Fibroblast of mammary gland (primary cell): ENCODE measurements at places on chromosomes 1 and 21.

GRCh38 chr1:78641558-78641957 is 8.1 kb upstream of the IFI44 start:
- DNase-seq: no peak

DNA sequence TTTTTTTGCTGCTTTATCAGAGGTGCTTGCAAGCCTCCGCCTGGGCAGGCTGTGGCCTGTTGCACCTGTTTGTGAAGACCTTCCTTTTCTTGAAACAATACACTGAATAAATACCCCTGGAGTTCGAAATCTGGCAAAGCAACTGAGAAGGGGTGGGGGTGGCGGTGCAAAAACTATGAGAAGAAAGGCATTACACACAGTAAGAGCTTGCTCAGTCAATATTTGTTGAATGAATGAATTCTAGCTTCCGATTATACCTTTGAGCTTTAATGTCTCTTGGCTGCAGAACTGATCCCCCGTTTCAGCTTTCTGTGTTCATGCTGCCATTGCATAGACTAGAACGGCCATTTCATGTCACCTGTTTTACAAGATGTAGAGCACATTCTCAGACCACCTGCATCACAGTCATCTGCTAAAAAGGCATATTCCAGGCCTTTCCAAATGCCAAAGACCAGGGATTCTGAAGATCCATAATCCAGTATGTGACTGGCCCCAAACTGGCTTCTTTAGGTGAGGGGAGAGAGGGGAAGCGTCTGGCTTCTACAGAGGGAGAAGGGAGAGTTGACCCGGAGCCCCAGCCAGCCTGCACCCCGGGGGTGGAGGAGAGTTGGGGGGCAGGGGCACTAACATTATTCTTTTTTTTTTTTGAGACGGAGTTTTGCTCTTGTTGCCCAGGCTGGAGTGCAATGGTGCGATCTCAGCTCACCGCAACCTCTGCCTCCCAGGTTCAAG is 111.5 kb downstream of the ETS2 start:
- no peak for DNase-seq

- DNase-seq: no peak
Measured at GRCh38 chr1:168235548-168235885, 9.7 kb downstream of the SFT2D2 start.

DNA sequence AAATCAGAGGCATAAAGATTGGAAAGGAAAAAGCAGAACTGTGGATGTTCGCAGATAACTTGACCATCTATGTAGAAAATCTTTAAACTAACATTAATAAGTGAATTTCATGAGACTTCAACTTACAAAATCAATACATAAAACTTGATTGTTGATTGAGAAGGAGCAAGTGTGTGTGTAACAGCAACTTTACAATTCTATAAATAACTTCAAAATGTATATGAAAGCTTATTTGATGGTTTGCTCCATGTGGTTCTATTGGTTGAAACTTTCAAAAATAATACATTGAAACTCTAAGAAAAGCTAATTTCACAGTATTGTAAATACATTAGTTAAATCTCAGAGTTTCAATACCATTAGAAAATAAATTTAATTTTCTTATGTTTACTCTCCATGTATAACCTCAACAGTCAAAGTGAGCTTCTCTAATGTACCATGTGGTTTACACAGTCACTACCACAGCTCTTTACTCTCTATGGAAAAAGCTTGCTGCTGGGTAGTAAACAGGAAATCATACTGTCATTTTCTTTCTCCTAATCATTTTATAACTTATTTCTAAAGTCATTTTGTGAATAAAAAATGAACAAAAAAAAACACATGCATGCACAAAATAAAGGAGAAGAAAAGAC is 12.0 kb downstream of the AKT3 start:
- DNase-seq: no peak

- DNase-seq: no peak
Measured at GRCh38 chr1:164745736-164746135, 186.8 kb downstream of the PBX1 start.

DNA sequence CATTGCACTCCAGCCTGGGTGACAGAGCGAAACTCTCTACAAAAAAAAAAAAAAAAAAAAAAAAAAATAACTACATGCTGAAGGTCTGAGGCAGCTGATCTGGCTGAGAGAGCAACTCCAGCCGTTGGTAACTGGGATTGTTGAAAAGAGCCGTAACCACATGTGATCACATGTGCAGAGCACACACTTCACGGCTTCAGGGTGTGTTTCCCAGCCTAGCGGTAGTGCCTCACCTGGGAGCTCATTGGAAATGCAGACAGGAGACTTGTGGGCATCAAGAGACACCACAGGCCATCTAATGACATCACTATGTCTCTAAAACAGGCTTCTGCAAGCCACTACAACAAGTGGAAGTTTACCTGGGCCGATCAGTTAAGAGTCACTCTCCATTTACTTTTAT is 11.8 kb upstream of the OTUD7B start:
- DNase-seq: no peak

- peak; percentile 58 for DNase-seq
Measured at GRCh38 chr1:246569248-246570238, 3.3 kb downstream of the CNST start.

DNA sequence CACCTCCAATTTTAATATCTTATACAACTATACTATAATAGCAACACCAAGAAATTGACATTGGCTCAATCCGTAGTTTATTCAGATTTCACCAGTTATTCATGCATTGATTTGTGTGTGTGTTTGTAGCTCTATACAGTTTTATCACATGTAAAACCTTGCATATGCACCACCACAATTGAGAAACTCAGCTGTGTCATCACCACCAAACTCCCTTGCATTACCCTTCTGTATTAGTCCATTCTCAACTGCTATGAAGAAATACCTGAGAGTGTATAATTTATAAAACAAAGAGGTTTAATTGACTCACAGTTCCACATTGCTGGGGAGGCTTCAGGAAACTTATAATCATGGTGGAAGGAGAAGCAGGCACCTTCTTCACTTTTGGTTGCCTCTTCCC is 162.1 kb downstream of the PATJ start:
- peak; percentile 12 for DNase-seq

DNA sequence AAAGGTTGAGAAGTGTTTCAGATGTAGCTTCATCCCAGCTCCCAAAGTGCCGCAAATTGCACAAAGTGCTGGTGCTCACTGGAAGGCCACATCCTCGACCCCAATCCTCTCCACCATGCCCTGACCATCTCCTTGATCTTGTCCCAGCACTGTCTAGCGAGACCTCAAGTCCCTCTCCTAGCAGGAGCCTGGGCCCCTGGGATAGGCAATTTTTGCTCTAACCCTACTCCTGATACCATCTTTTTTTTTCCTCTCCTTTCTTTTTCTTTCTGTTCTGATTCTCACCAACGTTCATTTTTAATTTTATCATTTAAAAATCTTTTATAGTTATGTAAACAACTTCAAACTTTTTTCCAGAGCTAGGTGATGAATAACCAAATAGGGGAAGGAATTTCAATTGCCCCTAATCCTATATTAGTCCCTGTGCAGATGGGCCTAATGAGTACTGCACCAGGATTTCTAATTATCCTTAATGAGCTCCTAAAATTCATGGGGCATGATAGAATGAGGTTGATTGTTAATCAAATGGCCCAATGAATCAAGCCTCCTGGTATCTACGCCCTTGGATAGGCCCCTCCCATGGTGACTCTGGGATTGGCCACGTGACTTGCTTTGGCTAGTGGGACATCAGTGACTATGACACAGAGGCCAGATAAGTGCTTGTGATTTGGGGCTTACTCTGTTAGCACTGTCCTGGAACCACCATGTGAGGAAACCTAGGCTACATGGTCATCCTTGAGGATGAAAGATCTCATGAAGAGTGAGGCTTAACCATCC is 41.5 kb upstream of the TENT5B start:
- DNase-seq: no peak

DNA sequence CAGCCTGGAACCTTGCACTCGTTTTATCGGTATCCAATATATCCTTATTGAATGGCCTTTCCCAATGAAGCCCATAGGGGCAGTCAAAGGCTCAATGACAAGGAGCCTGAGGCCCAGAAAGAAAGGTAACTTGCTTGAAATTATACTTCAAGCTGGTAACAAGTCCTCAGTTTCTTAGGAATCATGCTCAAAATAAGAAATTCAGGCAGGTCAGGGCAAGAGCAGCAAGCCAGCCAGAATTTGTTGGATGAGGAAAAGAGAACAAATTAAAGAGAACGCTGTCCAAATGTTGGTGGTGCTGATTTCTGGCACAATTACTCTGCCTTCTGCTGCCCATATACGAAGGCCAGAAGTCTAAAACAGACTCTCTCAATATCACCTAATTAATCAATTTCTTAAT is 77.6 kb downstream of the DDX20 start:
- no peak for DNase-seq

DNA sequence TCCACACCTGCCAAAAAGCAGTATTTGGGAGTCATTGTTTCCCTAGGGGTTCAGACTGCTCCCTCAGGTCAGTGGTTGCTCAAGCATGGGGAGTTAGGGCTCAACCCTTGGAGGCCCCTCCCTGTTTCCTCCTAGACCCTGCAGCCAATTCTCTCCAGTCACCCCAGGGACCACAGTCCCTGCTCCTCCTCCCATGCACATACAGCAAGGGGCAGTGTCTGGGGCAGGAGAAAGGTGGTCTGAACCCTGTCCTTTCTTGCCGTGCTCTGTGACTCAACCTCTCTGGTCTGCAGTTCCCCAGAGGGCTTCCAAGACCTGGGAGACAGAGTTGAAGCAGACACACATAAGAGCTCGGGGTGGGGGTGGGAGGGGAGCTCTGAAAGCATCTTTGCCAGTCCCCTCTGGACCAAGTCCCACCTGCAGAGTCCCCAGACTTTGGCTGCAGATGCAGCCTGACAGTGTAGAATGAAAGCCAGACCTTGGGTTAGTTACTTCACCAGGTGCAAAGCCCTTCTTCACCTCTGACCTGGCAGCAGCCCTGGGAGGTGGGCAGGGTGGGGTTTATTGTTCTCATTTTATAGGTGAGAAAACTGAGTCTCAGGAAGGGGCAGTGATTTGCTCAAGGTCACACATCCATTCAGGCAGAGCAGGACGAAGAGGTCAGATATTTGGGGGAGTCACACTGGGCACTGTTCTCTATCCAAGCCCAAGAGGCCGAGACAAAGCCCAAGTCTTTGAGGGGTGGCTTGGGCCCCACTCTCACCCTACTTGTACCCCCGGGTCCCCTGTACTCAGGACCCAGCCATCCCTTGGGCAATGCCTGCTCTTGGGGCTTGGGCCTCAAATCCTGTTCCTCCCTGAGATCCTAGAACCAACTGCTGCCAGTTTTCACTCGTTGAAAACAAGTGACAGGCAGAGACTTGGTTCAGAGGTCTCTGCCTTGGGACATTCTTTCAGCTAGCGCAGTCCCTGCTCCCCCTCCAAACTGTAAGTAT is 748 bp downstream of the PDZK1IP1 start:
- no peak for DNase-seq

DNA sequence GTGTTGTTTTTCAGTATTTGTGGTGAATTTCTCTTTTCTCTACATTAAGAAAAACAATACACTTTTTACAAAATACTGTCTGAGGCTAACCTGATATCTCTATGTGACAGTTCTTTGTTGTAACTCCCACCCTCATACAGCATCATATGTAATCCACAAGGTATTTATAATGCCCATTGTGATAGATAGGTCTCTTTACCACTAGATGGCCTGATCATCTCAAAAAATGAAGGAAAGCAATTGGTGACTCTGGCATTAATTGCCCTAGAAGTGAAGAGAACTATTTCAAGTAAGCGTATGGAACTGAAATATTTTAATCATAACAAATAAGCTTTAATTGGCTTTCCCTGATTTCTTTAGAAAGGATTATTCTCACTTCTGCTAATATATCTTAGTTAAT is 36.2 kb upstream of the HFM1 start:
- peak; percentile 35 for DNase-seq

- peak; percentile 44 for DNase-seq
Measured at GRCh38 chr1:65177457-65177856, 29.5 kb downstream of the AK4 start.

DNA sequence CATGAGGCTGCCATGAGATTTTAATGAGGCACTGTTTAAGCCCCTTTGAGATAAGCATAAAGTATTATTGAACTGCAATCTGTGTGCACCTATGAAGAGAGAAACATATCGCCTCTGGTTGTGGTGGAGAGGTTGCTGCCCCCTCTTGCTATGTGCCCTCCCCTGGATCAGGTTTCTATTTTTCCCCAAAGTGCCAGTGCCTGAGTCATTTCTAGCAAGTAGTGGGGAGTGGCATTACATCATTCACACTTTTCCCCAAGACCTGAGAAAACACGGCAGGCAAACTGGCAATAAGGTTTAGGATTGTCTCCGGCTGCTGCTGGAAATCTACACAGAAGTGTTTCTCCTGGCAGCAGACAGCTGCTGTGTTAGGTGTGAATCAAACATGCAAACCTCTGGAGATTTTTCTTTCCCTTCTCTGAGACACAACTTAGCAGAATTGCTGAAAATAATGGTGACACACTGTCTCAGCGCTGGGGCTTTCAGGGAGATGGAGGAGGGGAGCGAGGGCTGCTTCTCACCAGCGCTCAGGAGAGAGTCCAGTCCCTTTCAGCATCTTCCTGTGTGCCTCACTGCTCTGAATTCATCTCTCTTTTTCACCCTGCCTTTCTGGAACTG is 13.7 kb upstream of the RGS16 start:
- peak; percentile 54 for DNase-seq

DNA sequence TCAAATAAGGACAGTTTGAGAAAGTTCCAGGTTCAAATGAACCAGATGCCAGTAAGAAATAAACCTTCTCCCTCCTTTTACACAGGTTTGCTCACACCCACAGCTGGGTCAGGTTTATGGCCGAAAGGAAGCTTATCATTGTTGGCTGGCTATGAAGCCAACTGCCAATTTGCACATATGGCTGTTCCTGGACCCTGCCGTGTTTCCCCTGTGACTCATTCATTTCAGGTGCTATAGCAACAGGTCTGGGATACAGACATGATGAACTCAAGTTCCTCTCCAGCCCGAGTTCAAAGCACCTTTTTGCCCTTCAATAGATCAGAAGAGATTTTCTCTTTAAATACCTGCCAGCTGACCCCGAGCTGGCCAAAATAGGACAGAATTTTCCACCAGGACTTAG is 134.4 kb upstream of the SMYD2 start:
- DNase-seq: peak; percentile 5
